ENCODE measurements at places on chromosomes 2 and 18.

- DNase-seq = no peak
Observed at GRCh38 chr2:175207741-175208438, 26.4 kb upstream of the ATP5MC3 start.

GRCh38 chr18:58370038-58370580, 258.8 kb downstream of the ALPK2 start:
- DNase-seq = no peak

- DNase-seq = no peak
Observed at GRCh38 chr2:237122214-237122666, 36.6 kb downstream of the COPS8 start.

DNA sequence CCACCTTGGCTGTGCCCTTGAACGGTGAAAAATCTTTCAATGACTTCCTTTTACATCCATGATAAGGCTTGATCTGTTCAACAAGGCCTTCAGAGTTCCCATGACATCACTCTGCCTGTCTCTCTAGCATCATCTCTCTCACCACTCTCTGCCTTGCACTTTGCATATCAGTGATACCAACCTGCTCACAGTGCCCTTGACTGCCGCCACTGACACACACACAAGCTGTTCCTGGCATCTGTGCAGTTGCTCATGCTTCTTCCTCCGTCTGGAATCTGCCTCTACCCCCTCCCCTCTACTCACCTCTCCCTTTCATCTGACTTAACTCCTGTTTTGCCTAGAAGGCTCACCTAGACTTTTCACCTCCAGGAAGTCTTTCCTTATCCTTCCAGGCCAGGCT, 79.1 kb upstream of the SEC11C start:
- no peak for DNase-seq

DNA sequence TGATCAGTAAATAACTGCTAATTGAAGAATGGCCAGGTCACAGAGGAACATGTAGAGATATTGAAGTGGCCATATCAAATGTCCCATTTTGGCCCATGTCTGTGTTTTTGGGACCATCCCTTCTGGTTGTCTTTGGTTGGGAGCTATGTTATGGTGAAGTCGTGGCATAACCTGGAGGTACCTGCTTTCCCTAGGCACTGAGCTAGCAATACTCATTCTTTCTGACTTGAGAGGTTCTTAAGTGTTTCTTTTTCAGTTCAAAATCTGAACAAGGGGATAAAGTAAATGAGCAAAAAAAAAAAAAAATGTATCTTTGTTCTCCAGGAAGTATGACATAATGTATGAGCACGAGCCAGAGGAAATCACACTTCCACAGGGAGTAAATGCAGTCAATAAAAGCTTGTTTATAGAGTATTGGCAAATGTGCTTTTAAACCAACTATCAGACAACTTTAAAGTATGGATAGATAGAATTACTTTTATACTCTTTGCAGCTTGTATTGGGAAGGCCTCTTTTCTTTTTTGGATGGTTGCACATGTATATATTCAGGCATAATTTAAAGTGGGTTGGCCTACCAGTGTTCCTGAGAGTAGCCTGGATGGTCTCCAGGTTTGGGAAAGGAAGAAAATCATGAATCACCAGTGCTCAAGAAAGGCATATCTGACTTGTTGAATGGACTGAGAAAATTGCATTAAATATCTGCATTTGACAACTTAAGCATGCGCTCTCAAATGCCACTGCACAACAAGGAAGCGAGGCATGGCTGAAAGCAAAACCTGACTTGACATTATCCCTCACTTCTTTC, 125.0 kb downstream of the SPHKAP start:
- DNase-seq = no peak

DNA sequence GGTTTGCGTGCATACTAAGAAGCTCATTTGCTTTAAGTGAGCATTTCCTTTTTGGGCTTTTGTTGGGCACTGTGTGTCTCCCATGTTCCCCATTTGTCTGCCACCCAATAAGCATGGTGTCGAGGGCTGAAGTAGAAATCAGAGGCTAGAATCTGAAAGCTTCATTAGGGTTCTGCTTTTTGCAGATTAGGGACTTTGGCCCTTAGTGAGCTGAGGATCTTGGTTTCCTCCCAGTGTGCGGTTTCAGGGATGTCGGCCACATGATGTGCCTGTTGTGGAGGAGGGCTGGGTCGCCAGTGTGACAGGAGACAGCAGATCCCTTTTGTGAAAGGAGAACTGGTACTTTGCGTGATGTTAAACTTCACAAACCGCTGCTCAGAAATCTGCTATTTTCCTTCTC, 41.1 kb downstream of the PLEKHB2 start:
- DNase-seq = no peak

DNA sequence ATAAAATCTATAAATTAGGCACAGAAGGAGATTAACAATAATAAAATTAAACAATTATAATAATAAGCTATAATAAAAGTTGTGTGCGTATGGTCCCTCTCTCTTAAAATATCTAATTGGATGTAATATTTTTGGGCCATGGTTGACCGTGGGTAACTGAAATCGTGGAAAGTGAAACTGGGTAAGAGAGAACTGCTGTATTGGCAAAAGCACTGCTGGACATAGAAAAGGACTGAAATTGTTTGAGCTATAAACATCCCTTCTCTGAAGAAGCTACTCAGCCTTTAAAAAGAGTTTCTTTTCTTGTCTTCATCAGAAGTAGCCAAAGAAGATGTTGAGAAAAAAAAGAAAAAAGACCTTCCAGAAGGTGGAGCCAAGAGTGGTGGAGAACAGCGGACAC, 379.4 kb downstream of the ZNF521 start:
- no peak for DNase-seq

- no peak for DNase-seq
Observed at GRCh38 chr18:55407191-55407590, 180.8 kb downstream of the TCF4 start.

DNA sequence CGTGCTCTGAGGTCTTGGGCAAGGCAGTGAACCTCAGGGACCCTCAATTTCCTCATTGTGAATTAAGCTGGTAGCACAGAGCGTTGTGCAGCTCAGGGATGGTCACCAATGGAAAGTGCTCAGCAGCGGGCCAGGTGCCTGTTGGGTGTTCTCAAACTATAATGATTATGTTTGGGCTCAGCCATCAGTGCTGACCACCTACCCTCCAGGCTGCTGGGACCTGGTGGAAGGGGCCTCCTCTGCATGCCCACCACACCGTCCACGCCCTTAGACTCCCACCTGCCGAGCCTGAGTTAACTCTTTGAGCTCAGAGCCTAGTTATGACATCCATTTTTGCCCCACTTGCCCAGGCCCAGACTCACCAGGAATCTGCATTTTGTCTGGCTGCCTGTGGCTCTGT, 35.0 kb downstream of the GLI2 start:
- DNase-seq = no peak

DNA sequence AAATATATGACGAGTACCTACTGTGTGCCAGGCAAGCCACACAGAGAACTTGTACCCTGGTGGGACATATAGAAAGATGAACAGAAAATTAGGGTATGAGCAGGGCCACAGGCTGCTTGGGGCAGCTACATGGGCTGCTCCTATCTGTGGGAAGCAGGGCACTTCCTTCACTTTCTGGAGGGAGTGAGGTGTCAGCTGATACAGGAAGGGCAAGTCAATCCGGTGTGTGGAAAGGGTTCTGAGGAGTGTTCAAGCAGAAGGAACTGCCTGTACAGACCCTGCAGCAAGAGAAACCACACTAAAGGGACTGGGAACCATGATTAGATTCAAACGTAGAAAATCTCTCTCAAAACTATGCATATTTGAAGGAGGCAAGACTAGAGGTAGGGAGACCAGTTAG, 58.6 kb upstream of the BCL11A start:
- DNase-seq = no peak

DNA sequence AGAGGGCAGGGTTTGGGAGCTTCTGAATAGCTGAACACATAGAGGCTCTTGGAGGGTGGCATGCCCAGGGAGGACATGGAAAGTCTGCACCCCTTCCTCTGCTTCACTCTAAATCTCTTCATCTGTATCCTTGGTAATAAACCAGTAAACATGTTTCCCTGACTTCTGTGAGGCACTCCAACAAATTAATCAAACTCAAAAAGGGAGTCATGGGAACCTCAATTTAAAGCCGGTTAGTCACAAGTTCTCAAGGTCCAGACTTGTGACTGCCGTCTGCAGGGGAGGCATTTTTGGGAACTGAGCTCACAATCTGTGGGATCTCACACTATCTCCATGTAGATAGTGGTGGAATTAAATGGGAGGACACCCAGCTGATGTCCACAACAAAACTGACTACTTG, 33.1 kb upstream of the STON1 start:
- DNase-seq = no peak

- DNase-seq = no peak
Observed at GRCh38 chr2:103960951-103961350, 893.0 kb upstream of the POU3F3 start.

DNA sequence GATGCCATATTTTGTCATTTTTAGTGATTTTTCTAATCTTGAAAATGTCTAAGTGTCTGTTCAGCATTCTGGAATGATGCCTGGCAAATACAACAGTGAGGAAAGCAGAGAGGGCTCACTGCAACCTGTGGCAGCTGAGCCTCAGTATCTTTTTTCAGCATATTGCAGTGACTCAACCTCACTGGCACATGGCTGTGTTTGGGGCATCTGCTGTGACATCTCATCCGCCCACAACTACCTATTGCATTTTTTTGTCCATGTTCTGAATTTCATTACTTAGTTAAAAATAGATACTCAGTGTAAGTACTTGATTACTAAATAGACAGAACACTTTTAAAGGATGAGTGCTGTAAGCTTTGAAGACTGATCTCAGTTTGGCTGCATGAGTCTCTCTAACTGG, 10.7 kb downstream of the BABAM2 start:
- no peak for DNase-seq

- no peak for DNase-seq
Observed at GRCh38 chr2:174031226-174031625, 66.1 kb upstream of the SP3 start.

DNA sequence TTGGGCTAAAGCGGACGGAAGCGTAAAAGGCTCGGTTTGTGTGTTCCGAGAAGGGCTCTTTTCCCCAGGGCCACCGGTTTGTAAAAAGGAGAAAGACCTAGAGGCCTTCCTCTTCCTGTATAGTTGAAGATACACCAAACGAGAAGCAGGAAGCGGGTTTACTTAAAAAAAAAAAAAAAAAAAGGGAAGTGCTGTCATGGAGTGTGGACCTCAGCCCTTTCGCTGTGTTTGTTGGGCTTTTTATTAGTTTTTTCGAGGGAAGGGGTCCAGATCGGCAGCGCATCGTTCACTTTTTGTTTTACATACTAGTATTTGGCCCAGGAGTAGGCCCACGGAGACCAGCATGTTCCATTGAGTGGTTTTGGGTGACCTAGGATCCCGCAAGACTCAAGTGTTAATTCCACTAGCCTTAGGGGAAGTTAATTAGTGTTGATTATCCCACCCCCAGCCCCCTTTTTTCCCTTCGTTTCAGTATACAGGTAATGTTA, 676 bp downstream of the ACTR2 start:
- no peak for DNase-seq

GRCh38 chr2:35790292-35790691, 565.3 kb upstream of the CRIM1 start:
- DNase-seq = no peak

- no peak for DNase-seq
Observed at GRCh38 chr2:13921245-13921644, 711.3 kb upstream of the LRATD1 start.

DNA sequence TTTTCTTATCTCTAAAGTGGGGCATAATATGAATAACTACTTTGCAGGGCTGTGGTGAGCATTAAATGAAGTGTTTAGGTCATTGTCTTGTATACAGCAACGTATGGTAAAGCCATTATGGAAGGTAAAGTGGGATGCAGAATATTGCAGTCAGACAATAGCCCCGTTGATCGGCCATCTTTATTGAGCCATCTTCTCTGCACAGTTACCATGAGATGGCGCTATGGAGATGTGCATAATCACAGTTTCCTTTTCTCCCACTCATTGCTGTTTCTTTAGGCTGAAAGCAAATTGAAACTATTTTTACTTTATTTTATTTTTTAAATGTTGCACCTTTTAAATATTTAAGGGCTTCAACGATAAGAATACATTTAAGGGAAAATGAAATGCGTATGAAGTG, 108.9 kb downstream of the THSD7B start:
- no peak for DNase-seq

- no peak for DNase-seq
Observed at GRCh38 chr18:78376046-78376445, 603.6 kb upstream of the SALL3 start.

- no peak for DNase-seq
Observed at GRCh38 chr2:99338029-99338585, 918 bp downstream of the EIF5B start.

GRCh38 chr2:218344090-218344754, 12.4 kb upstream of the CATIP start:
- DNase-seq = no peak

DNA sequence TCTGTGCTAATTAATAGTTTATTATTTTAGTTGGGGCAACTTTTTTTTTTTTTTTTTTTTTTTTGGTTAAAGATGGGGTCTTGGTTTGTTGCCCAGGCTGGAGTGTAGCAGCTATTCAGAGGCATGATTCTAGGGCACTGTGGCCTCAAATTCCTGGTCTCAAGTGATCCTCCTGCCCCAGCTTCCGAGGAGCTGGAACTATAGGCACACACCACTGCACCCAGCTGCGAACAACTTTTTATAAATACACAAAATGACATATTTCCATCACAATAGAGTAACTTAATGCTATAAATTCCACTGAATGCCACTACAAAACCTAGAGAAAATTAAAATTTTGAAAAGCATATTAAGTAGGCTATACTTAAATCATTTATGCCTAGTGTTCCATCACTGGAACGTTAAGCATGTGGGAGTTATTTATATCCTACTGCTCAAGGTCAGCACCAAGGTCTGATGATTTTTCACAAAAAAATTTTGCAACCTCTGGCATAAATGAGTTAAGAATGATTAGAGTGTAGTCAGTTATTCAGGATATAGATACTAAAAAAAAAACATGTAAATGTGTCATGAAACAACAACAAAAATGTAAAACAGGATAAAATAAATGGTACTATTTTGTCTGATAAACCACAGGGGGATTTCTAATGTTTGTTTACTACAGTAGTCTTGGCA, 46.8 kb downstream of the GFPT1 start:
- no peak for DNase-seq

DNA sequence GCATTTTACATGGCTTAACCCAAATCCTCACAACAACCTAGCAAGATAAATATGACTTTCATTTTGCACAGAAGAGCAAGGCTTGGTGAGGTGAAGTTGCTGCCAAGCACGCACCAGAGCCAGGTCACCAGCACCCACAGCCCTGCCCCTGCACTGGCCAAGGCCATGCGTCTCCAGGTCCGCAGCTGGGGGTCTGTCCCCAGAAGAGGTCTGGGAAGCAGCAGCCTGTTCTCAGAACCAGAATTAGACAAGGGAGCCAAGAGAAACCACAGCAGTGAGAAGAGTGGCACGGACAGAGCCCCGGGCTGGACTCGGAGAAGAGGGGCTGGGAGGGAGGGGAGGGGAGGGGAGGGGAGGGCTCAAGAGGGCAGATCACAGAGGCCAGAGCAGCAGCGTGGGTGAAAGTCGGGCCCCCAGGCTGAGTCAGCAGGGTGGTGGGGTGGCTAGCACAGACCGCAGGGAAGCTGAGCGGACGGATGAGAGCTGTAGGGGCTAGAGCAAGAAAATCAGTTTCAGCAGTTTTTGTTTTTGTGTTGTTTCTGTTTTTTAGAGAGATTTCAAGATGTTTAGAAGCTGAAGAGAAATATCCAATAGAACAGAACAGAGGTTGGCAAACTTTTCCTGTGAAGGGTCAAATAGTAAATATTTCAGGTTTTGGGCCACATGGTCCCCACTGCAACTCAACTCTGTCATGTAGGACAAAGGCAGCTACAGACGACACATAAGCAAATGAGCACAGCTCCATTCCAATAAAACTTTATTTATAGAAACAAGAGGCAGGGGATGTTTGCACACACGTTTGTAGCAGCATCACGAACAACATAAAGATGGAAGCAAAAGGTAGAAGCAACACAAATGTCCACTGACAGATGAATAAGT, 7.4 kb upstream of the MTERF4 start:
- DNase-seq = no peak
